ENCODE measurements at places on chromosomes 4 and X.

DNA sequence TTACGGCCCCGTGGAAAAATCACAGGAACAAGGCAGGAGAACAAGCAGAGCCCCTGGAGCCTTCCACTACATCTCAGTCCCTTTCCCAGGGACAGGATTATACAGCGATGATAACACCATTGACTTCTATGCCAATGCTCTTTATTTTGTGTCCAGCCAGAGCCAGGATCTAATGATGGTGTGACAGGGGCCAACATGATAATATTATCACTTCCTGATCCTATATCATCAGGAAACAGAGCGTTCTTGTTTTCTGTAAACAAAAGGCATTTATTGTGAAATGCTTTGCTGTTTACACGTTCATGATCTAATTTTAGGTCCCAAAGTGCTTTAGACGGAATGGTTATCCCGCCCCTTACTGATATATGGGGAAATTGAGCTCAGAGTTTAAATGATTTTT is 12.8 kb downstream of the TMPRSS11E start:
- no peak for DNase-seq

DNA sequence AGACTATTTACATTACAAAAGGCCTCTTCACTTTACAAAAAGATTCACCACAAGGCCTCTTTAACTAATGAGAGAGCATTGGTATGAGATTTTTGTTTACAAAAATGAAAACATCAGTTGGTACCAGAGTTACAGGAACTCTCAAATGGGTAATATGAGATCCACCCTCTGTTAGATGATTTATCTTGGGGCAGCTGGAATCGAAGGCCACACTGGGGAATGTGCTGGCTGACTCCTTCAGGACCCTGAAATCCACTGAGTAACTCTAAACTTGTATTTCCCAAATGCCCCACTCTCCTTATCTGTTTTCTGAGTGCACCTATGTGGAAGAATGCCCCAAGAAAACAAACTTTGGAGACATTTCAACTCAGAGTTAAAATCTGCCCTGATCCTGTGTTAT is 232.9 kb upstream of the F9 start:
- peak; percentile 4 for DNase-seq

- no peak for DNase-seq
Measured at GRCh38 chr4:102500352-102500695, 835 bp upstream of the NFKB1 start.

GRCh38 chr4:152509595-152510225 is 26.2 kb downstream of the FBXW7 start:
- no peak for DNase-seq

GRCh38 chr4:35697210-35697736 is 547.0 kb downstream of the ARAP2 start:
- DNase-seq: no peak

- no peak for DNase-seq
Measured at GRCh38 chr4:6450709-6451108, 21.7 kb downstream of the PPP2R2C start.

Data from hindlimb muscle (tissue), 1 donor.